ENCODE measurements at places on chromosomes 1 and 21. TPM values are rescaled to one million over a fixed set of nuclear protein-coding genes. Genes with fewer than 3 reads are reported as not detected.

Gene VSIG8
- not detected for total RNA-seq

Gene ARHGAP30
- total RNA-seq = not detected

Gene RHOU
- 2.3 TPM for total RNA-seq

Gene CD48
- total RNA-seq = not detected

Gene LMX1A
- not detected for total RNA-seq

Gene LAX1
- total RNA-seq = not detected

Gene PRRX1
- 358 TPM for total RNA-seq

Gene COPA
- total RNA-seq = 241 TPM

Gene MTMR11
- total RNA-seq = 14.8 TPM

Gene A3GALT2
- total RNA-seq = 0.35 TPM

Gene NR0B2
- total RNA-seq = not detected

DNA sequence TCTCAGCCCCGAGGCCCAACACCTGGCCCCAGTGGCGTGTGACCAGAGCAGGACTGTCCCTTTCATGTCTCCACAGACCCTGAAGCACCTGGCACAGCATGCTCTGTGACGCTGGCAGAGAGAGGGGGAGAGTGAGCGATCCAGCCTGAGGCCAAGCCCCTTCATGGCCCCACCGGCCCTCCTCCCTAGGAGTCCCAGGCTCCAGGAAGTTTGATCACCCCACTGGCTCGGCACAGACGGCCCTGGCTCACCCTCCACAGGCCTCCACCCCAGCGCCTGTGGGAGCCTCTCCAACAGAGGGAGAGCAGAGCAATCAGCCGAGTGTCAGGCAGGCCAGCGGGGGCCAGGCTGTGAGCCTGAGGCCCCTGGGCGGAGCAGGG, 11.0 kb downstream of the SH3BGRL3 start:
- DNase-seq = no peak

- DNase-seq = no peak
These were observed 189.5 kb downstream of the KCNT2 start for GRCh38 chr1:196418772-196419171.

GRCh38 chr1:21586222-21586621, 77.0 kb downstream of the ALPL start:
- DNase-seq = no peak

DNA sequence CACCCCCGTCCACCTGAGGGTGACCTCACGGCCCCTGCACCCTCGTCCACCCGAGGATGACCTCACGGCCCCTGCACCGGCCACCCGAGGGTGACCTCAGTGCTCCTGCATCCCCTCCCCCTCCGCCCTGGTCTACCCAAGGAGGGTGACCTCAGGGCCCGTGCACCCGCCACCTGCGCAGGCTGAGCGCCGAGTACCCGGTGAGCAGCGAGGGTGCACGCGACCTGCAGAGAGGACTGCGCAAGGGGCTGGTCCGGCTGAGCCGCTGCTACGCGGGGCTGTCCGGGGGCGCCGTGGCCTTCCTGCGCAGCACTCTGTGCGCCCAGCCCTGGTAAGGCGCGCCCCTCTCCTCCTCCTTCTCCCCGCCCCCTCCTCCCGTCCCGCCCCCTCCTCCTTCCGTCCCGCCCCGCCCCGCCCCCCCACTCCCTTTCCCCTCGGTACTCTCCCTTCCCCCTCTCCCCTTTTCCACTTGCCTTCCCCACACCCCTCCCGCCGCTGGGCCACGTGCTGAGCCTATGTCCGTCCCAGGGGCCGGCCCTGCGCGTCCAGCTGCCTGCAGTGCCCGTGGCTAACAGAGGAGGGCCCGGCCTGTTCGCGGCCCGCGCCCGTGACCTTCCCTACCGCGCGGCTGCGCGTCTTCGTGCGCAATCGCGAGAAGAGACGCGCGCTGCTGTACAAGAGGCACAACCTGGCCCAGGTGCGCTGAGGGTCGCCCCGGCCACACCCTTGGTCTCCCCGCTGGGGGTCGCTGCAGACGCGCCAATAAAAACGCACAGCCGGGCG, 28.4 kb downstream of the TRIM11 start:
- DNase-seq = no peak

GRCh38 chr1:226082959-226083301, 20.4 kb downstream of the H3-3A start:
- no peak for DNase-seq

- DNase-seq = no peak
These were observed 48.5 kb downstream of the PIGK start for GRCh38 chr1:77170687-77171086.

DNA sequence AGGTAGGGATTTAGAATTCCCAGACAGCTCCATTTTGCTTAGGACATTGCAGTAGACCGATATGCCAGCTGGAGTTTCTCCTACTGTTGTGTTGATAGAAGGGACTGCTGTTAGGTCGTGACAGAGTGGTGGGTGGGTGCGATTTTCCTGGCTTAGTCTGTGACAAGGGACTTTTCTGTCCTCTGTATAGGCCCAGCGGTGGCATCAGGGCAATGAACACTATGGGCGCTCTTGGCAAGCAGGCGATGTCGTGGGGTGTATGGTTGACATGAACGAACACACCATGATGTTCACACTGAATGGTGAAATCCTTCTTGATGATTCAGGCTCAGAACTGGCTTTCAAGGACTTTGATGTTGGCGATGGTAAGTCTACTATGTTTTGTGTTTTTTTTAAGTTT, 321.8 kb downstream of the ZP4 start:
- no peak for DNase-seq

GRCh38 chr1:201049248-201049831, 25.8 kb upstream of the KIF21B start:
- no peak for DNase-seq

DNA sequence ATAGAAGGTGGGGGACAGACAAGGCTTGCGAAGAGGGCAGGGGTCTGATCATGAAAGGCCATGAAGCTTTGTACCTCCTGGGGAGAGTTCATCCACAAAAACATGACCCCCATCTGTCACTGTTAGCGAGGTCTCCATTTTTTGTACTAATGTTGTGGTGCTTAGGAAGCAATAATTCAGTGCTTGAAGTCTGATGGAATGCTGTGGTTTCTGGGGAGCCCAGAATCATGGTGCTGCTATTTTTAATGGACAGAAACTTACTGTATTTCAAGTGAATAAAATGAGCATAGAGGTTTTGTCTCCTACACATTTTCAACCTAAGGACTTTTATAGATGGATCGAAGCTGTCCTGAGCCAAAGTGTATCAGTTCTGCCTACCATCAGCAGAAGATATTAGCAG, 28.2 kb upstream of the RGL1 start:
- DNase-seq = no peak

DNA sequence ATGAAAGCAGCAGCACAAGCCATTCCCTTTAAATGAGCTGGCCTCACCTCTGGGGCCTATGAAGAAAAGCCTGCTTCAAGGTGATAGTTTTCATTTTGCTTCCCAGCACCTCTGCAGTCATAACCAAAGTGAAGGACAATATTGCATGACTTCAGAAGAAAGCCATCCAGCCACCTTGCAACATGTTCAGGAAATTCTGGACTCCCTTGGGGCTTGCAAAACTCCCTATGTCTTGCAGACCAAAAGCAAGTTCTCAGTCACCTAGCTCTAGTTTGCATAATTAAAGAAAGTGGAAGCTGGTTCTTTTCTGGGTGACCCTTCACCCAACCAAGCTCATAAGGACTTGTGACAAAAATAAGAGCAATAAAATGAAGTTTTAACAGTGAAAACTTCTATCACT, 87.6 kb downstream of the GFI1 start:
- DNase-seq = no peak

DNA sequence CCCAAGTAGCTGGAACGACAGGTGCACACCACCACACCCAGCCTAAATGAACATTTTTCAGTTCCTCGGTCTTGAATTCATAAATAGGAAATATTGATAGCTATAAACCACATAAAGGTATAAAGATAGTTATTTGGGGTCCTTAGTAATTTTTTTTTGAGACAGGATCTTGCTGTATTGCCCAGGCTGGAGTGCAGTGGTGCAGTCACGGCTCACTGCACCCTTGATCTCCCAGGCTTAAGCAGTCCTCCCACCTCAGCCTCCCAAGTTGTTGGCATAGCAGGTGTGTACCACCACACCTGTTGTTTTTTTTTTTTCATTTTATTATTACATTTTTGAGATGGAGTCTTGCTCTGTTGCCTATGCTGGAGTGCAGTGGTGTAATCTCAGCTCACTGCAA, 3.7 kb upstream of the PPP1R15B start:
- no peak for DNase-seq

GRCh38 chr21:43331962-43332828, 94.7 kb downstream of the SIK1 start:
- no peak for DNase-seq

- no peak for DNase-seq
These were observed 11.1 kb upstream of the CSRP1 start for GRCh38 chr1:201518071-201518470.

DNA sequence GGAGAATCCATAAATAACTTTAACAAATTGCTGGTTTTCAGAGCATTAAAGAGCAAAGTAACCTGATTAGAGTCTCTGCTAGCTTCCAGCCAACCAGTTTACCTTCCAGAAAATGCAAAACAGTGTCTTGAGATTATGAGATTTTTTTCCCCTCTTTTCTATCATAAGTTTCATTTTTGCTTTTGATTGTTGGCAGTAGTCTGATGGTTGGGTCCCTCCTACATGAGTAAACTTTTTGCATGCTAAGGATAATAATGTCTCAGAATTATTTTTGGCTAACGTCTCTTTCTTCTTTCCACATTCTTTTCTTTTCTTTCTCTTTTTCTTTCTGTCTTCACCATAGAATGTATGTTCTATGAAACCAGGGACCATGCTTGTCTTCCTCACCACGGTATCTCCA, 6.3 kb upstream of the ADAMTS5 start:
- DNase-seq = no peak

DNA sequence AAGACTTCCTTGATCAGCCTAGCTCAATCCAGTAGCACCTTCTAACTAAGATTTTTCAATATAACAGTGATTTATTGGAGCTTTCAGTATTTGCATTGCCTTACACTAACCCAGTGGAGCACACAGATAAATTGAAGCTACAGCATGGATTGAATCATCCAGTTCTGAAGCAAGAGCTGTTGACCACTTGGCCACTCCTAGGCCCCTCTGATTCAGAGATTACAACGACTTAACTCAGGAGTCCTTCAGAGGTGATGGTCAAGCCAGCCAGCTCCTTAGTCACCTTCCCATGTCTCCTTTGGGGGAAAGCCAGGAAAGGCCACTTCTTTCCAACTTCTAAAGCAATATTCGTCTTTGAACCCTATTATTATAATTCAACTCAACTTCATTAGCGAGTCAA, 151.8 kb downstream of the TENT5C start:
- no peak for DNase-seq

DNA sequence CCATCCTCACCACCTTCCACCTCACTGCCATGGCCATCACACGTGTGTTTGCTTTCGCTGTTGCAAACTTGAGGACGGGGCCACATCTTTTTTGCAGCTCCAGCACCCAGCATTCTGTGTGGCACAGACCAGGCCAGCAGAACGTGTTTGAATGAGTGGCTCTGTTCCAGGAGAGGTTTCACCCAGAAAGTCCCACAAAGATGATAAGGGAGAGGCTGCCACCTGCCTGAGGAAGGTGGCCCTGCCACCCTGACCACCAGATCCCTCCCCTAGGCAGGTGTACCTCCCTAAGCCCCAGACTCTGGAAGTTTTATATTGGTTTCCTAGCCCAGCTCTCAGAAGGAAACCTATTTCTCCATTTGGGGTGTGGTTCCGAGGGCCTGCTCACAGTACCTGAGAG, 252.1 kb downstream of the KAZN start:
- no peak for DNase-seq
